ENCODE measurements at places on chromosomes 12 and 14.

DNA sequence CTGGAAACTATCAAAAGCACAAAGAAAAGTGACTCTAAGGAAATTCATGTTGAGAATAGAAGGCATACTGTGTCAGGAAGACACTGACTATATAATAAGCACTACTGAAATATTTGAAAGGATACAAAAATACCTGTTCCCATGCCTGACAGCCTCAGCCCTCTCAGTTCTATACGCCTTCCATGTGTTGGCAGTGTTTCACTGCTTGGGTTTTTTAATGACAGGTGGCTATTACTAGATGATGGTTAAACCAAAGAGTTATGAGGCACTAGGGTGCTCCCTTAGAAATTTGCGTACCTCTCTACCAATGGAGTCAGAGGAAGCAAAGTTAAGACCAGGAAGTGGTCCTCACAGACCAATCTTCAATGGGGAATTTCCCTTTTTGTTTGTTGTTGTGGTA, 25.6 kb upstream of the SLC5A8 start:
- no peak for DNase-seq

DNA sequence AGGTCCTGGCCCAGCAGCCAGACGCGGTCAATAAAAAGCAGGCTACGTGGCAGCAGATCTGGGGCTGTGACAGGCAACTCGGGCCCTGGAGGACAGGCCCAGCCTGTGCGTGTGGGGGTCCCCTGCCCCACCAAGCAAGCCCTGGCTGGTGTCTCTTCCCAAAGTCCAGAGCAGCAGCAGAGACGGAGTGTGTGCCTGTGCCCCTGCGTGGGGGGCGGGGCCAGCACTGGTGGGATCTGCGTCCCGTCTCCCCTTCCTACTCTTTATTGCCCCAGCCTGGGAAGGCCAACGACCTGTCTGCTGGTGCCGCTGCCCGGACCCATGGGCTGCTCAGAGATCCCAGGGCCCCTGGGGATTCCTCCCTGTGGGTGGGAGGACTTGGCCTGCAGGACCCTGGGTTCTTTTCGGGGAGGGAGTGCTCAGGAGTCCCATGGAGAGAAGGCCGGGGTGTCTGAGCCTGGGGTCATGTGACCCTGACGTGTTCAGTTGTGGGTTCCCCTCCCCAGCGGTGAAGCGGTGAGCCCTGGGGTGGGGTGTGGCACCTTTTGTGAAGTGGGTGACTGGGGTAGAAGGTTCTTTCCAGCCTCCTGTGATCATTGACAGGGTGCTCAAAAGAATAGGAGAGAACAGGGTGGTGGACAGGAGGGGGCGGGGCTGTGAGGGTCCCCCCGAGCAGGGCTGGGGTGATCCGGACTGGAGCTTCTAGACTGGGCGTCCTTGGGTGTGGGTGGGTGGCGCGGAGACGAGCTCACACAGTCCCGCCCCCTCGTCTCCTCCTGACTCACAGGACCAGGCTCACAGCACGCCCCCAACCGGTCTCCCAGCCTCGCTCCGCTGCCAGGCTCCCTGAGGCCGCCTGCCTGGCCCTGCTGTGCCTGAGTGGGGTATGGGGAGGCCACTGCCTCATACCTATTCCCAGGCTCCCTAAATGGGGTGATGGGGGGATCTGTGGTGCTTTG, 22.4 kb downstream of the ASPG start:
- DNase-seq: no peak

DNA sequence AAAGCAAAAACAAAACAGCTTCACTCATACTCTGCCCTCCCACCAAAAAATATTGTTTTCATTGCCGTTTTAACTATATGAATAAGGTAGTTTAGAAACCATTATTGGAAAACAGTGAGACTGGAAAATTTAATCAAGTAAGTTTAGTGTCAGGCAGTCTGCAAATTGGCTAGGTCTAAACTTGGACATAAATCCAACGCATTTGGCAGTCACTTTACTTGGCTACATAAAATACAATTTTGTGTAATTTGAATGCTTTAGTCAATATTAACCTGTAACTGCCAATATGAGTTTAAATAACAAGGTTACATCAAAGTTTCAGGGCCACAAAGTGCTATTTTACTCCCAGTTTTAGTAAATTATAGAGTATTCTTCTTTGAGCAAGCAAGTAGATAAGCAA, 202.3 kb upstream of the SLC38A2 start:
- DNase-seq: no peak

- no peak for DNase-seq
Observed at GRCh38 chr14:58755031-58755925, 117.5 kb downstream of the DACT1 start.

GRCh38 chr12:124603831-124604251, 36.4 kb upstream of the NCOR2 start:
- DNase-seq: no peak
